ENCODE measurements at places on chromosomes 2 and 18. TPM values are rescaled to one million over a fixed set of nuclear protein-coding genes. Genes with fewer than 3 reads are reported as not detected.

- no peak overlapping the region for H3K27ac ChIP-seq
- no peaks in the 10 kb centered on the region for H3K4me1 ChIP-seq
- DNase-seq, result no peak
- no peaks in the 10 kb centered on the region for H3K36me3 ChIP-seq
- H3K27me3 ChIP-seq, result no peaks in the 10 kb centered on the region
These were observed 7.3 kb upstream of the MATN3 start for GRCh38 chr2:20019747-20020146.

Gene TRPM8
- polyA plus RNA-seq, result not detected

GRCh38 chr18:35502052-35502451, 4.3 kb upstream of the INO80C start:
- DNase-seq, result no peak
- no peak overlapping the region for H3K27ac ChIP-seq
- H3K4me1 ChIP-seq, result no peaks in the 10 kb centered on the region
- H3K36me3 ChIP-seq, result no peaks in the 10 kb centered on the region

- peak overlapping the region; percentile 11 for H3K27ac ChIP-seq
- no peaks in the 10 kb centered on the region for H3K27me3 ChIP-seq
- peaks cover 13% of the 10 kb centered on the region for H3K4me1 ChIP-seq
- no peaks in the 10 kb centered on the region for H3K36me3 ChIP-seq
- DNase-seq, result no peak
These were observed 112.8 kb downstream of the PRELID3A start for GRCh38 chr18:12520442-12520992.

DNA sequence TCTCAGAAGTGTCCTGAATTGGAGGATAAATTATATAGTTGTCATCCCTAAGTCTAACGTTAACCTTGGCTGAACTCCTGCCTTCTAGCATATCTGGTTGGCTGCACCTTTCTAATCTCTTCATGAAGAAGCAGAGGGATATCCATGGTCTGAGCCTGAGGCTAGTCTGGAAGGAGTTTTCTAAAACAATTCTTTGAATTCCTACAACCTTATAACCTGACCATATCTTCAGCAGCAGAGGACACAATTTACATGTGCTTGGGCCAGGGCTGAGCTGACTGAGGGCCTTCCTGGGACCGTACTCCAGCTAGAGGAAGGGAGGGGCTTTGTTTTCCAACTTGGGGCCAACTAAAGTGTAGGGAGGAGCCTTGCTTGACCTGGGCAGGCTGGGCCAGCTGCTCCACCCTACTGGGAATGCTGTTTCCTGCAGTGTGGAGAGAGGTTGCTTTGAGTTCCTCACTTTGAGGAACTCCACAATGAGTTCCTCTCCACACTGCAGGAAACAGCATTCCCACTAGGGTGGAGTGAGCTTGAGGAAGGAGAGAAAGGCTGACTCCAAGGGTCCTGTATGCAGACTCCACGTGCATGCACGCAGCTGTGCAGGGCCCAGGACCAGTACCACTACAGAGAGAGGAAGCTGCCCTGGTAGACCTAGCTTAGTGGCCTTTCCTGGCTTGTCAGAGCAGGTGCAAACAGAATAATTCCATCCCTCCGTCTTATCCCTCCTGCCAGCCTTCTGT, 19.6 kb downstream of the CEP68 start:
- H3K27ac ChIP-seq, result peak overlapping the region; percentile 48
- H3K4me1 ChIP-seq, result peaks cover 48% of the 10 kb centered on the region
- no peak overlapping the region for H3K4me3 ChIP-seq

GRCh38 chr2:199258291-199258690, 199.4 kb downstream of the SATB2 start:
- no peak for DNase-seq
- no peaks in the 10 kb centered on the region for H3K4me1 ChIP-seq
- no peaks in the 10 kb centered on the region for H3K36me3 ChIP-seq

Gene MYO3B
- not detected for polyA plus RNA-seq

Gene REEP1
- polyA plus RNA-seq, result 1.2 TPM

DNA sequence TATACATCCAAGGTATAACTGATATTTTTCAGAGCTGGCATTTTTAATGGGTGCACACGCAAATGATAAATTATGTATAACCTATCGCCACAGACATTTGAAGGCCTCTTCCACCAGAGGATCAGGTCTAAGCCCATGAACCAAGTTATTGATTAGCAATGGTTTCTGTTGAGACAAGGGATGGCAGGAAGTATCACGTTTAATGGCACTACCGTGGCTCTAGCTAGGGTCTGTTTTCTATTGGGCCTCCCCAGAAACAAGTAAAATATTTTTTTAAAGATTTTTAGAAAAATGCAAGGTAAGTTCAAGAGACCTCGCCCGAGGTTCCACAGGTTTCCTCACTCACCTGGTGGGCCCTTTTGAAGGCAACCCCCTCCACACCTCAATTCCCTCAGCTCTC, 667 bp downstream of the GFPT1 start:
- no peaks in the 10 kb centered on the region for H3K27me3 ChIP-seq
- DNase-seq, result no peak
- no peaks in the 10 kb centered on the region for H3K36me3 ChIP-seq
- peaks cover 9% of the 10 kb centered on the region for H3K4me1 ChIP-seq
- peak overlapping the region; percentile 66 for H3K27ac ChIP-seq

All from psoas muscle (tissue), 8 donors.